ENCODE measurements at places on chromosomes 11 and 22. TPM values are rescaled to one million over a fixed set of nuclear protein-coding genes. Genes with fewer than 3 reads are reported as not detected.

Gene TRIM44
- 25.7 TPM for total RNA-seq

Gene CHRDL2
- not detected for total RNA-seq

Gene CHRNA10
- total RNA-seq, result 0.41 TPM

Gene ACER3
- total RNA-seq, result 5.8 TPM

Gene TOP3B
- total RNA-seq, result 74.3 TPM

Gene FBXO7
- 174 TPM for total RNA-seq

Gene GGT1
- 6.5 TPM for total RNA-seq

Gene RTN4RL2
- 0.31 TPM for total RNA-seq

Gene ARFGAP2
- total RNA-seq, result 194 TPM

Gene C11orf21
- total RNA-seq, result 38.2 TPM

Gene CREB3L1
- total RNA-seq, result not detected

Gene GPHA2
- not detected for total RNA-seq

Gene ACR
- not detected for total RNA-seq

Gene RTN4R
- 1.2 TPM for total RNA-seq

Gene TTLL8
- not detected for total RNA-seq

Gene B4GALNT4
- 0.84 TPM for total RNA-seq

Gene RAPSN
- total RNA-seq, result 0.84 TPM

Gene MFNG
- total RNA-seq, result 63.2 TPM

Gene VPREB1
- total RNA-seq, result not detected

Gene OR51B4
- not detected for total RNA-seq

Gene MFRP
- total RNA-seq, result not detected

Gene MS4A7
- total RNA-seq, result not detected

Gene OR4A5
- not detected for total RNA-seq

Gene CEP126
- total RNA-seq, result 0.81 TPM

Gene ASCL2
- total RNA-seq, result not detected

Gene RBM4
- 183 TPM for total RNA-seq

Gene DENND6B
- total RNA-seq, result 3.0 TPM

Gene OR5A1
- not detected for total RNA-seq

Gene LSP1
- 191 TPM for total RNA-seq

Gene HBB
- total RNA-seq, result 1.1 TPM

Gene BAIAP2L2
- 0.61 TPM for total RNA-seq

Gene DDX6
- total RNA-seq, result 409 TPM

Gene DGCR6
- total RNA-seq, result 18.6 TPM

Gene OR51M1
- total RNA-seq, result not detected

Gene PGA5
- total RNA-seq, result not detected

Gene INS
- total RNA-seq, result not detected

Gene OAF
- total RNA-seq, result 6.5 TPM

Gene EHF
- not detected for total RNA-seq

Gene MYRF
- 0.67 TPM for total RNA-seq

Gene CDON
- 1.00 TPM for total RNA-seq

Gene OR51E2
- total RNA-seq, result not detected

Gene LMO2
- total RNA-seq, result not detected

Gene KCNJ1
- not detected for total RNA-seq

Gene LDHA
- total RNA-seq, result 366 TPM

Gene NNMT
- not detected for total RNA-seq

Gene RAB39A
- total RNA-seq, result not detected

Gene FAM83F
- 23.5 TPM for total RNA-seq

Gene BIRC3
- 88.0 TPM for total RNA-seq

Gene MS4A12
- not detected for total RNA-seq
